Motor neuron (in vitro differentiated cells): ENCODE measurements at places on chromosomes 12 and 14. TPM values are rescaled to one million over a fixed set of nuclear protein-coding genes. Genes with fewer than 3 reads are reported as not detected.
A peak's percentile ranks its signal among the peaks of the same experiment; 100 is the strongest.

Gene ADAMTS20
- total RNA-seq = 0.05 TPM in 1 of 2 replicates, not detected in the other

GRCh38 chr12:54262403-54262925 is 17.5 kb downstream of the CBX5 start:
- ATAC-seq = no peak

DNA sequence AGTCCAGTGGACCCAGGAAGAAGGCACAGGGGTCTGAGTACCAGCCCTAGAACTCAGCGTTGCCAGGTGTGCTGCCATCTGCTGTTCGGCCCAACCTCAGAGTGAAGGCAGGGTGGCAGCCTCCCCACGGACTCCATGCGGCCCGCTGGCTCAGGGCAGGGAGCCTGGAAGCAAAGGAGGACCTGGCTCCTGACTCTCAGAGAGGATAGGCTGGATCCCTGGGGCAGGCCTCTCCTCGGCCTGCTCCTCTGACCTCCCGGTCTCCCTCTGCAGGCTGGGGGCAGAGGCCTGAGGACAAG is 10.1 kb downstream of the MCRS1 start:
- ATAC-seq = no peak

Gene SIX6
- 0.34 and 0.45 TPM in 2 replicates for total RNA-seq

DNA sequence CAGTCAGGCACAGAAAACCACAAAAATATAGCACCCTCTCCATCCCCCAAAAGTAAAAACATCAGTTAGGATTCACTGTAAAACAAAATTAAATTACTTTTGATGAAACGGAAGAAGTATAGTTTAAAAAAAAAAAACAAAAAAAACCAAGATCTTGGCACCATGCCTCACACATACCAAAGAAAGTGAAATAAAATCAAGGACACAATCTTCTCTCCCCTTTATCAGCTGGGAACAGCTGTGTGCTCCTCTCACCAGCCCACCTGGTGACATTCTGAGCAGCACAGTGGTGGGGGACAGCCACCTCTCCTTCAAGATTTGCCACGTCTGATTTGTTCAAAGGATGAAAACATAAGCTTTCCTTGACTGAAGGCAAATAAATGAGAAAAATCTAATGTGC is 55.5 kb downstream of the ESR2 start:
- ATAC-seq = no peak

DNA sequence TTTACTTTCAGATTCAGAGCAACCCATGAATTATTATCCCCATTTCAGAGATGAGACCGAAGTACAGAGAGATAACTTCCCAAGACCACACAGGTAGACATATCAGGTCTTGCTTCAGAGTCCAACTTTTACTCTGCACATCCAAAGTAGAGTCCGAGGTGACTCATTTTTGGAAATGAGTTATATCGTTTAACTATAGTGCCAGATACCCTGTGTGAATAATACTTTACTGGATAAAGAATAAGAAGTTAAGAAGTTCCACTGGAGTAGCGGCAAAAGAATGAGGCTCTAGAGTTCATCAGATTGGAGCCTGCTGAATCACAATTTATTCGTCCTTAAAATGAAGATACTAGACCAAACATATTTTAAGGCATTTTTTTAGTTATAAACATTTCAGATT is 124.7 kb downstream of the EPS8 start:
- no peak for ATAC-seq

DNA sequence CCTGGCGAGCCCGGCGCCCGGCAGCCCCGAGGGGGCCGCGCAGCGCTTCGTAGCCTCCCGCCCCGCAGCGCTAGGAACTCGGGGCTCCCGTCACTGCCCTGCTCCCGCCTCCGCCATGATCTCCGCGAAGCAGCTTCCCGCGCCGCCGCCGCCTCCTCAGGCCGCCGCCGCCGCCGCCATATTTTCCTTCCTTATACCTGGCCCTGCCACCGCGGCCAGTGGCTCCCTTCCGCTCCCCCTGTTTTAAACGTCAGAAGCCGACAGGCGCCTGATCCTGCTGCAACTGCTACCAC is 286 bp downstream of the PPP4R3A start:
- peak; percentile 25 for ATAC-seq

GRCh38 chr14:33629792-33630191 is 321.1 kb downstream of the EGLN3 start:
- no peak for ATAC-seq

DNA sequence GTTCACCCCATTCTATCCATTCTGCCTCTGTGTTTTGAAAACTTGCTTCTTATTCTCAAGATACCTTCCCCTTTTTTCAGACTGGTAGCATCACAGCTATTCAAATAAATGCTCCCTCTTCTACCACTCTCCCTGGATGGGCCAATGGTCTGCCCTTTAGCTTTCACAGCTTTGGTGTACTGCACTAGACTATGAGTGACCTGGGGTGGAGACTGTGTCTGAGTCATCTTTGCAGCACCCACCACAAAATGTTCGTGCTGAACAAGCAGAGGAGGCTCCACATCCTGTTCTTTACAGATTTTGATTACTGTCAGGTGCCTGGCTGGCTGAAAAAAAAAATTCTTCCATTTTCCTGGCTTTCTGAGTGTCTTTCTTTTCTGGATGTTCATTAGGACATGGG is 1104.1 kb upstream of the TMEM132C start:
- no peak for ATAC-seq

DNA sequence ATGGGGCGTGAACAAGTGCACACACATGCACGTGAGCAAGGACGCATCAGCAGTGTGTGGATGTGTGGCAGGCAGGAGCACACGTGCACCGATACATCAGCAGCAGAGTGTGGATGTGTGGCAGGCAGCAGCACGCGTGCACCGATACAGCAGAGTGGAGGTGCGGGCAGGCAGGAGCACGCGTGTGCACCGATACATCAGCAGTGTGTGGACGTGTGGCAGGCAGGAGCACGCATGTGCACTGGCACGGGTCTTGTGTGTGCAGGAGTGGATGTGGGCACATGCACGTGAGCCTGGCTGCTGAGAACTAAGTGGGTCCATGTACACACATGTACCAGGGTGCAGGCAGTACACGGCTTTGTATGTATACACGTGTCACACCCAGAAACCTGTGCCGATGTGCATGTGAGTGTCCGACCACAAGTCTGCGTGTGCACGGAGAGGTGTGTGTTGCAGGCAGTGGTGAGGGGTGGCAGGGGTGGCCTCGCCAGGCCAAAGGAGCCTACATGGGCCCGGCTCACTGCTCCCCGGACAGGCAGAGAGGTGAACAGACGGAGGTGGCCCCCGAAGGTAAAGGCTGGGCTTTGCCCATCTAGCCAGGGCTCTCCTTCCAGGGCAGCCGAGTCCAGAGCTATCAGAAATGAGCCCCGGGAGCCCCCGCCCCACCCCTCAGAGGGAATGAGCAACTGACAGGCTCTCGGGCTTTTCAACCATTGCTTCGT is 53.9 kb downstream of the RFLNA start:
- ATAC-seq = no peak

DNA sequence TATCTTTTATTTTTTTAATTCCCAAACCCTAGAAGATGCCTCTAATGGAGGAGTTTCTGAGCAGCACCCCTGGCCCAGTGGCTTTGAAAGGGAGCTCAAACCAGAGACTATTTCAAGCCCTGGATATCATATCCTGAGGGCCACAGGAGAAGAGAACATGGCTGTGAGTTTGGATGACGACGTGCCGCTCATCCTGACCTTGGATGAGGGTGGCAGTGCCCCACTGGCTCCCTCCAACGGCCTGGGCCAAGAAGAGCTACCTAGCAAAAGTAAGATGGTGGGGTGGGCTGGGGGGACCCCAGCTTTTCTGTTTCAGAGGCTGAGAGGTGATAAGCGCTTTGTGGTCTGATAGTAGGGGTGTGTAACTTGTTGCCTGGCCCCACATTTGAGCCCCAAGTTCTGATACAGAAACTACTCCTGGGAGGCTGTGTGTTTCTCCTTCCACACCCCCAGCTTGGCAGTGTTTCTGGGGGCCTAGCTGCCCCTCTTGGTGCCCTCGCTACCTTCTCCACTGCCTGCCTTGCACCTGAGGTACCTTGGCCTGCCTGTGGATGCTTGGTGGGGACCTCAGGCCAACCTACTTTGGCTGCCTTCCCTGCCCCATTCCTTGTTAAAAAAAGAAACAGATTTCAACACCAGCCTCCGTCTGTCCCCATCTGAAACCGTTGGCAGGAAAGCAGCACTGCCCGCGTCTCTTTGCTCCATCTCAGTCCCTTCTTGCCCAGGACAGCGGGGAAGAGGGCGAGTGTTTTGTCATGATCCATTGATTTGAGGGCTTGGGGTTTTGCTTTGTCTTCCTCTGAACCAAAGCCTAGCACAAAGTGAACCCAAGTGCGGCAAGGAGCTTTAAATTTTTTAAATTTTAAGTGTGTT is 5.7 kb downstream of the TPCN1 start:
- no peak for ATAC-seq

Gene TAS2R20
- 2.7 and 3.0 TPM in 2 replicates for total RNA-seq
